ENCODE measurements at places on chromosomes 11 and 22.

DNA sequence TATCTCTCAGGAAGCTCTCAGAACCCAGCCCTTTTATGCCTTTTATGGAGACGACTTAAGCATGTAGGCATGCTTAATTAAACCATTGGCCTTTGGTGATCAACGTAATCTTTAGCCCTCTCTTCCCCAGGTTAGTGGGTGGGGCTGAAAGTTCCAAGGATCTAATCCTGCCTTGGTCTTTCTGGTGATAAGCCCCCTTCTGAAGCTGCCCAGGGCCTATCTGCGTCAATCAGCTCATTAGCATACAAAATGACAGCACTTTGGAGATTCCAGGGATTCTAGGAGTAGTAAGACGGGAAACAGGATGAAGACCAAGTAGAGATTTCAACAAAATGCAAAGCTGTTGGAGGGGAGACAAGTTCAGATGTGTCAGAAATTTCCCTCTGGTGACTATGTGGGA is 3.1 kb downstream of the FAM118A start:
- no peak for DNase-seq

GRCh38 chr11:122183933-122184332 is 67.9 kb upstream of the BLID start:
- no peak for DNase-seq

- no peak for DNase-seq
These were observed 35.4 kb downstream of the PAK1 start for GRCh38 chr11:77438487-77438886.

DNA sequence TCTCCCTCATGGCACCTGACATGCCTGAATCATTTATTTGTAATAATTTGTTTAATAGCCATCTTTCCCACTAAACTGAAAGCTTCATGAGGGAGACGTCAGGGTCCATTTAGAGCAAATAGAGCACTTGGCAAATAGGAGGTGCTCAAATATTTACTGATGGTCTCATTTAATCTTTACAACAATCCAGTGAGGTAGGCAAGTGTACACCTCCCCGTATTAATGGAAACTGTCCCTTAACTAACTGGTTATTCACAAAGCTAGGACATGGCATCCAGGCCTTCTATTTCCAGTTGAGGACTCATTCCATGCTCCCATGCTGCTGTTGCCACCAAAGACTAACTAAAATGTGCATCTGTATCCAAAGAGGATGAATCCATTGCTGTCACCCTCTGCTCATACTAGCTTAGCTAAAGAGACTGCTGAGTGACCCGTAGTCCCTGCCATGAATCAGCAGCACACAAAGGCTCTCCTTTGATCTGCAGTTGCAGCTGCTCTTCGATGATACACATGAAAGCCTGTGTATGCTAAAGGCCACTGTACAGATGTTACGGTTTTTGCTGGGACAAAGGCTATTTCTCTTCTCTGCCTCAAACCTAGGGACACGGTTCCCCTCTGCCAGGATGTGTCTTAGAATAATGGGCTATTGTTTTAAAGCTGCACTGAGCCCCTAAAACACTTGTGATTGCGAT is 82.6 kb downstream of the RAB30 start:
- no peak for DNase-seq

- DNase-seq, result no peak
These were observed 95.2 kb upstream of the LDLRAD3 start for GRCh38 chr11:35848616-35849015.

DNA sequence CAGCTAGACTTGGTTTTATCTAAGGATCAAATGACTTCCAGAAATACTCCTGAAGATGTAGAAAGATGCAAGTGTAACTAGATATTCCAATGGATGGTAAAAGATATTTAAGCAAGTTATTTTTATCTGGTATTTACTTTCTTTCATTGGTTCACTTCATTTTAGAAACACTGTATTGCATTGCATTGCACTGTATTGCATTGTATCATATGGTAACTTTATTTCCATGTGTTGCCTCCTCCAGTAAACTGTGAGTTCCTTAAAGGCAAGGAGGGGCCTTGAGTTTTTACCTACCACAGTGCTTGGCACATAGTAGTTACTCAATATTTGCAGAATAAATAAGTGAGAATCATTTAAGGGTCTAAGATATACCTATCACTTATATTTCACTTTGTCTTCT is 31.8 kb upstream of the FLI1 start:
- no peak for DNase-seq

- no peak for DNase-seq
These were observed 1.0 kb downstream of the ZBTB16 start for GRCh38 chr11:114060392-114061047.

- no peak for DNase-seq
These were observed 432.1 kb downstream of the BRD1 start for GRCh38 chr22:49395617-49396016.

DNA sequence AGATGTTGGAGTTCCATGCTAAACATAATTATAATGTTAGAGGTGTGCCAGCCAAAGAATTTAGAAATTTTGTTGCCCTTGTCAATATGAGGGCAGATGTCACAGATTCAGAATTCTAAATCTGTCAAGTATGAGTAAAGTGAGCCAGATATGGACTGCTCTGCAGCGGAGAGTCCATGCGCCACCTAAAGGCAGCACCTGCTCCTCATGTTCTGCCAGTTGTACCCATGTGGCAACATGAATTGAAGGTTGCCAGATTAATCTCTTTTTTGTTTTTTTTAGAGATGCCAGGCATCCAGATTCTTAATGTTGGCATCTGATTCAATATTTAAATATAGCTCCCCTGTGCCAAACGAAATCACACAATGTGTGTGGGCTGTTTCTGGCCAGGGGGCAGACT is 678.6 kb upstream of the ANO5 start:
- no peak for DNase-seq

GRCh38 chr11:60274416-60274815 is 6.0 kb upstream of the MS4A4A start:
- no peak for DNase-seq

GRCh38 chr11:44029977-44030911 is 17.5 kb upstream of the ACCSL start:
- DNase-seq, result no peak

- no peak for DNase-seq
These were observed 781.0 kb downstream of the TBC1D22A start for GRCh38 chr22:47543447-47543846.

DNA sequence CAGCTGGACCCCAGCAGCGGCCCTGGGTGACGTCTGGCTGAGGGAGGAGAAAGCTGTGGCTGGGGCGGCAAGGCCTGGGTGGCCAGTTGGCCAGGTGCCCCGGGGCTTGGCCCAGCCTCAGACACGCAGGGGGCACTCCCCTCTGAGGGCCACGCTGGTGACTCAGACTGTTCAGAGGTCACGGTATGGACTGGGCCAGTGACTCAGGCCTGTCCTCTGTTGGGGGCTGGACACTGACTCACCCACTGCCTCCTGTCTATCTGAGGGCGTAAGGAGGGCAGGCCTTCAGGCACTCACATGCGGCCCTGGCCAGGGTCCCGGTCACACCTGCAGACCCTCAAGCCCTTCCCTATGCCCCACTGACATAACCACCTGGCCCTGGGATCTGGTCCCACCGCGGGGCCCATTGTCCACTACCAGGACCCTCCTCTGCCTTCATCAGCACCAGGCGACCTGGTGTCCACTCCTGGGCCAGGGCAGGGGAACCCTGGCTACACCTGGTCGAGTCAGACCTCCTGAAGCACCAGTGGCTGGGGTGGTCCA is 3.7 kb upstream of the MUC5AC start:
- DNase-seq, result no peak

DNA sequence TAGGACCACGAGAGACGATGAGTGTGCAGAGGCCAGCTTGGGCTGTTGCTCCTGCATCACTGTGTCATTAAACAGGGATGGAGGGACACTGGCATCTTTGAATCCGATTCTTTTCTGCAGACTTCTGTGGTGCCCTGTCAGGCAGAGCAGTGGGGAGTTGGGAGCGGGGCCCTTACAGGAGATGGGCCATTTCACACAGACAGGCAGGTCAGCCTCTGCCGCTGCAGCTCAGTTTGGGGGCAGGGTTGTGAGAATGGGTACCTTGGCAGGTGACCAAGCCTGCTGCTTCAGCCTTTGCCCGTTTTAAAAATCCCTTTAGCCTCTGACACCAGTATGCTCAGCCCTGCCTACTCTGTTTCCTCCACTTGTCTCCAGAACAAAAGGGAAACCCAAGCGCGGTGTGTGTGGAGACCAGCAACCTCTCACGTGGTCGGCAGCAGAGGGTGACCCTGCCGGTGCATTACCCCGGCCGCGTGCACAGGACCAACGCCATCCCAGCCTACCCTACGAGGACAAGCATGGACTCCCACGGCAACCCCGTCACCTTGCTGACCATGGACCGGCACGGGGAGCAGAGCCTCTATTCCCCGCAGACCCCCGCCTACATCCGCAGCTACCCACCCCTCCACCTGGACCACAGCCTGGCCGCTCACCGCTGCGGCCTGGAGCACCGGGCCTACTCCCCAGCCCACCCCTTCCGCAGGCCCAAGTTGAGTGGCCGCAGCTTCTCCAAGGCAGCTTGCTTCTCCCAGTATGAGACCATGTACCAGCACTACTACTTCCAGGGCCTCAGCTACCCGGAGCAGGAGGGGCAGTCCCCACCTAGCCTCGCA is 12.6 kb downstream of the C22orf31 start:
- no peak for DNase-seq
